ENCODE measurements at places on chromosomes 6 and 20.
A peak's percentile ranks its signal among the peaks of the same experiment; 100 is the strongest.

DNA sequence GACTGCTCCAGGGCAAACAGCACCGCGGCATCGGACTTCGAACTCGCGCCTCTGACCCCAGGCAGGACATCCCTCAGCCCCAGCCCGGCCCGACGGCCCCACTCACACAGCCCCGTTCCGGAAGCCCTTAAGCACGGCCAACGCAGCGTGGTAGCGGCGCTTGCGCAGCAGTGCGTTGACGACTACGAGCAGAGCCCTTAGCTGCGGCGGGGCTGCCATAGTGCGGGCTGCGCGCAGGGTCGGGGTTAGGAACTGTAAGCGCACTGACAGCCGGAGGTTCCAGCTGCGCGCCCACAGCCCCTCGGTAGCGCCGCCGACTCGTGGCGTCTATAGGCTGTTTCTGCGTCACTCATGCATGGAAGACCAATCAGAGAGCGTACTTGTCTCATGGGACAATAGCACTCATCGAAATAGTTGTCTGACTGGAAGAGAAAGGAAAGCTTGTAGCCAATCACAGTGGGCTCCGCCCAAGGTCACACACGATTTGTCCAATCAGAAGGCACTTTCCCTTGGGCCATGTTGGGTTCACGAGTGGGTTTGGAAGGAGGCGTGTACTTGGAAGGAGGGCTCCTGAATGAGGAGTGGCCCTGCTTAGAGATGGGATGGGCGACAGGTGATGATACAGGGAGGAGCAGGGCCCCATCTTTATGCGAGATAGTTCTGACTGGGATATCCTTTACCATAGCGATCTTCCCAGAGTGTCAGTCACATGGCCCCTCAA, at the start of gene PXMP4:
TSS of gene PXMP4 (minus strand) at position 322 of the 721 bp plus-strand sequence. CDS start at position 219, 103 bp downstream.
- DNase-seq, result peak; percentile 94

- no peak for DNase-seq
These were observed 131.0 kb upstream of the CST7 start for GRCh38 chr20:24818056-24818455.

- DNase-seq, result no peak
These were observed 206.1 kb upstream of the SASH1 start for GRCh38 chr6:148136586-148136985.

- DNase-seq, result no peak
These were observed 3.0 kb upstream of the C20orf204 start for GRCh38 chr20:64032706-64033624.

GRCh38 chr6:106972500-106972899, 2.0 kb downstream of the CD24 start:
- DNase-seq, result no peak

Measured in AG04450 (cell line).